ENCODE measurements at places on chromosomes 7 and 10.

DNA sequence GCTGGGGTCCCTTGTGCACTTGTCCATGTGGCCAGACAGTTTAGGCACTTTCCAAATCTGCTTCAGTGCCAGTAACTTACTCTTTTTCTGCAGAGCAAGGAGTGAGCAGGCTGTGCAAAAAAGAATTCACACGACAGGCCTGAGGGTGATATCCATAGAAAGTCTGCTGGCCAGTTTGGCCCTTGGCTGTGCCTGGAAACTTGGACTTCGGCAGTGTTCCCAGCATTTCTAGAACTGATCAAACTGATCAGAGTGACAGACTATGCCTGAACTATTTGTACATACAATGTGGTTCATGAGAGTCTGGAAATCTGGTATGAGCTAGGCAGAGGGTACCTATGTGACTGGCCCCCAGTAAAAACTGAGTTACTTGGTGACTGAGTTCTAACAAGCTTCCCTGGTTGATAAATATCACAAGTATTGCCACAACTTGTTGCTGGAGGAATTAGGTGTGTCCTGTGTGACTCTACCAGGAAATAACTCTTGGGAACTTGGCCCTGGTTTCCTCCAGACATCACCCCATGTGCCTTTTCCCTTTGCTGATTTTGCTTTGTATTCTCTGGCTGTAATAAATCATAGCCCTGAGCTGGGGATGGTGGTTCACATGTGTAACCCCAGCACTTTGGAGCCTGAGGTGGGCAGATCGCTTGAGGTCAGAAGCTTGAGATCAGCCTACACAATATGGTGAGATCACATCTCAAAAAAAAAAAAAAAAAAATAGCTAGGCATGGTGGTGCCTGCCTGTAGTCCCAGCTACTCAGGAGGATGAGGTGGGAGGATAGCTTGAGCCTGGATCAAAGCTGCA, 3.3 kb upstream of the DENND10 start:
- DNase-seq = no peak

DNA sequence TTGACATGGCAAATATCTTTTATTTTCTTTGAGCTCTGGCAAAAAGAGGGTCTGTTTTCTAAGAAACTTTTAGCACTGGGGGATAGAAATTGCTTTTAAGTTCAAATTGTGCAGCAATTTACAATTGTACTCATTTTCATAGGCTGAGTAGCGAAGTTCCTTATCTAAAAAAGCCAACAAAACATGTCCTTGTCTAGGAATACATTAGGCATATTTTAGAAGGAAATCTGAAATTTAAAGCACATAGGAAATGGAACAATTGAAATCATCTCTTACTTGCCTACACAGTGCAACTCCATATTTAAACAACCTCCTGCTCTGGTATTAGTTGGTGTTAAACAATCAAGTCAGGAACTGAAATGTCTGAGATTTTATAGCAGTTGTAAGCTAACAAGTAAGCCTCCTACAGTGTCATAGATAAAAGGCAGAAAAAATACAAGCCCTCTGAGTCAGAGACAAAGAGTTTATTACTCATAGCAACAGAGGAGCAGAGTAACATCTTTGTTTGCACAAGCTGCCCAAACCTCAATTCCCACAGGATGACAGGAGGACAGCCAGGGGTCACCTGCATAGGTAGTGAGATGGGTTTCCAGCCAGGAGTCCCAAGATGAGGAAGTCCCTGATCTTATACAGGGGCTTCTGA, 280.2 kb upstream of the HGF start:
- no peak for DNase-seq

DNA sequence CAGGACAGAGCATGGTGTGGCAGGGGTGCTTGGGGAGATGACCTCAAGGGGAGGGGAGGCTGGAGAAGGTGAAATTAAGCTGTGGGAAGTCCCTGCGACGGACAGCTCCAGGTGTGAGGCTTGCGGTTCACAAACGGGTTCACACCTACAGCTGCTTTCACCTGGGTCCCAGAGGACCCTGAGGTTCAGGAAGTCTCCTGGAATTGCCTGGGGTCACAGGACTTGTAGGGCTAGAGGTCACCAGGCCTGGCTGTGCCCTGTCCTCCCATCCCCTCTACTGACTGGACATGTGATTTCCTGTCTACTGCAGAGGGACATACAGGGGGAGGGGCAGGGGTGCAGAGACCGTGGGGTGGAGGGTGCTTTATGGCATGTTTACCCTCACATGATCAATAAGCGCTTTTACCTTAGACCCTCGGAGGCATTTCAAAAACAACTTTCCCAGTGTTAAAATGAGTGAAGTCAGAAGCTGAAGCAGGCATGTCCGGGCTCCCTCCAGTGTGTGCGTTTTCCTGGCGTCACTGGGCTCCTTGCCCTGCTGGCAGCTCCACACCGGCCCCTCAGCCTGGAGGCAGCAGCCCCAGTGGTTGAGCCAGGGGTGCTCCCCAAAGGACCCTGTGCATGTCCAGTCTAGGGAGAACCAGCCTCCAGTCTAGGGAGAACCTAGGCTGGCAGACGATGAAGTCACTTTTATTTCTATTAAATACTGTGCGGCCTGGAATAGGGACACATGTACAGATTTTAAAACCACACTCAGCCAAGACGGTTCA, 66.6 kb upstream of the IGFBP3 start:
- DNase-seq = no peak

- no peak for DNase-seq
Observed at GRCh38 chr7:36606153-36606975, 117.9 kb downstream of the AOAH start.

DNA sequence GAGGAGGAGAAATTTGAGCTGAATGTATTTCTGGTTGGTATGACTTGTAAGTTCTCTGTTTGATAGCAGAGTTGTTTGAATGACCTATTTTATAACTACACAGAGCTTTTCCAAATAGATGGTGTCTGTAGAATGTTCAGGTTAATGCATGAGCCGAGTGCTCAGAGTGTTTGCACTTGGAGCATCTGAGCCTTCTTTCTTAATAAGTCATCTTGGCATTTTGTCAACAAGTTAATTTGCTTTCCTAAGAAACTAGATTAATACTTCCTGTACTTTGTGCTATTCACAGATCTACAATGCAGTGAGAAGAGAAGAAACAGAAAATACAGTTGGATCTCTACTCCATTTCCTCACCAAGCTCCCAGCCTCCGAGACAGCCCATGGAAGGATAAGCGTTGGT, 138.2 kb downstream of the PLCE1 start:
- no peak for DNase-seq

DNA sequence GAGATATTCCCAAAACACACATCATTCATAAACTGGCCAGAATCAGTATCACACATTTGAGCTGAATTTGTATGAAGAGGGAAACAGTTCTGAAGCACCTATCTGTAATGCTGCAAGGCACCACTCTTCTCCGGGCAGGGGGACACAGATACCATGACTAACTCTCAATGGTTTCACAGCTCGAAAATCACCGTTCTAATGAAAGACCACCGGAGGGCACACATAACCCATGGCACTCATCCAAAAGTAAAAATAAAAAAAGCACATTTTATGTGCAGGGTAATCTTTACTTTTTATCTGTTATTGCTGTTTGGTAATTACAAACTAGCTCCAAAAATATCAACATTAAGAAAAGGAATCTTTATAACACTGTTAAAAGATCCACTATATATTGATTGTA, 137.5 kb downstream of the PARD3 start:
- DNase-seq = no peak

- no peak for DNase-seq
Observed at GRCh38 chr7:50727072-50727471, 55.6 kb downstream of the GRB10 start.

DNA sequence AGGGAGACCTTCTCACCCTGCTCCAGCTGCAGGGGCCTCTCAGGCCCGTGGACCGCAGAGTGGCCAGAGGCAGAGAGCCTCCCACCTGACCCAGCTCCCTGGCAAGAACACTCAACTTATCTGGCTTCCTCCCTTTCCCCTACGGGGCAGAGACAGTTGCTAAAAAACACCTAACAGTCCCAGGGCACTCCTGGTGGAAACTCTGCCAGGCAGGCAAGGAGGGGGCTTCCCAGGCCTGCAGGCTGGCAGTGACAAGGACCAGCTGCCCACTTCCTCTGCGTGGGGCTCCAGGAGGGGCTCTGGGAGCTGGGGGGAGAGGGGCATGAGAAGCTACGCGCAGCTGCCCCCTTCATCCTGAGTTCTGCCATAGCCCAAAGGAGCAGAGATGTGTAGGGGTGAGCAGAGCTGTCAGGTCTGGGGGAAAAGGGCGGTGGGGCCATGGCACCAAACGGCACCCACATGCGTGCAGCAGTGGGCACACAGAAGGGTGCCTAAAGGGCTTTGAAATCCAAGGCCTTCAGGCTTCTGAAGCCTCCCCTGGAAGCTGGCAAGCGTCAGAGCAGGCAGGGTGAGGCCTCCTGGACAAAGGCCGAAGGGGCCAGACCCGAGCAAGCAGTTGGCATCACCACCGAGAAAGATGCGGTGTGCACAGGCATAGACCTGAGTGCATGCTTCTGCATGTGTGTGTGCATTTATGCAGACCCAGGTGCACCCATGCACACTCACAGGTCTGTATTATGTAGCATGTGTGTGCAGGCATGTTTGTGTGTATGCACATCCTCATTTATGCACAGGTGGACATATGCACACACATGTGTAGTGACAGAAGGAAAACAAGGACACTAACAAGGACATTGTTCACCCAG, 14.4 kb downstream of the SPOCK2 start:
- no peak for DNase-seq

- DNase-seq = no peak
Observed at GRCh38 chr10:30873411-30873810, 158.3 kb downstream of the ZNF438 start.

GRCh38 chr7:85525676-85526075, 338.8 kb upstream of the SEMA3D start:
- no peak for DNase-seq

GRCh38 chr10:47182934-47183703, 116.9 kb upstream of the GDF10 start:
- DNase-seq = no peak

GRCh38 chr10:12961416-12962205, 39.9 kb downstream of the CCDC3 start:
- DNase-seq = no peak

DNA sequence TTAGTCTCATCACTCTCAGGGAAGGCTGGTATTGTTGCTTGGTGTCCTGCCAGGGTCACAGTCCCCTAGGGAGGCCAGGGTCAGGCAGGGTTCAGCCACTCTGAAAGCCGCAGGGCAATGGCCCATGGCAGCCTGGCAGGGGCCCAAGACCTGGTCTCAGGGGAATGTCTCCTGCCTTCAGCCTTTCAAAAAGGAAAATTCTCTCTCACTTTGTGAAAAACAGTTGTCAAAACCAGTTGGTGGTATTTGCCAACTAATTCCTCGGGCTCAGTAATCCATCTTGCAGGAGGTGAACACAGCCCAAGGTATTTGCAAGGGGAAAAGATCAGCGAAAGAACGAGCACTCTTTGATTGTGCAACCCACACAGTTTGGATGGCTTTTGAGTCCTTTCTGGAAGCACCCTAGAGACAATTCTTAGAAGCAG, 101.5 kb downstream of the JCAD start:
- no peak for DNase-seq

- DNase-seq = no peak
Observed at GRCh38 chr10:3342771-3343170, 170.2 kb upstream of the PITRM1 start.

DNA sequence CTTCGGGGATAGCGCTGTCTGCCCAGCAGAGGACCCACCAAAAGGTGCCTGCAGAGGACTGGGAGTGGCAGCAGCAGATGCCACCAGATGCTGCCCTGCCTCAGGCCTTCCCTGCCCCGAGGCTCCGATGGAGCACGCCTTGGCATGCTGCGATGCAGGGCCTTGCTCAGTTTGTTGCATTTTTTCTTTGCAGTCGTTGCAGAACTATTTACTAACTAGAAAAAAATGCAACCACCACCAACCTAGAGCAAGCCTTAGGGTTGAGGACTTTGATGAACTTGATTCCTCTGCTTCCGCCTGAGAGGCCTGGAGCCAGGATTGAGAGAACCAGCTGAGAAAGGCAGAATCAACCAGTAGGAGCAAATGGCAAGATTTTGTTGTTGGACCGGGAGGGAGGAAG, 585.6 kb upstream of the MKI67 start:
- no peak for DNase-seq

DNA sequence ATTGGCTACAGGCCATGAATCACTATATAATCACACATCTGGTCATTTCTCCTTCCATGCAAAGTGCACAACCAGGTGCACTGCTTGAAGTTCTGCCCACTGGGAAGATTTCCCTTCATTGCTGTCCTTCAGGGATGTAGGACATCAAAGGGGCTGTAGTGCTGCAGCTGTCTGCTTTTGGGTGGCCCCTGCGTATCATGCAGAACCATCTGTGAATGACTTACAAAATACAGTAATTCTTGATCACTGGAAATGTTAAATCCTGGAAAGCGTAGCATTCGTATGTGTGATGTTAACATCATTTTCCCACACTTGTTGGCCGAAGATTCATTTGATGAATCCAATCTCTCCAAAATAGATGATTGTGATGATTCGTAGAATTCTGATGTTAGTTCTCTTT, 22.4 kb downstream of the AKR1C3 start:
- no peak for DNase-seq

DNA sequence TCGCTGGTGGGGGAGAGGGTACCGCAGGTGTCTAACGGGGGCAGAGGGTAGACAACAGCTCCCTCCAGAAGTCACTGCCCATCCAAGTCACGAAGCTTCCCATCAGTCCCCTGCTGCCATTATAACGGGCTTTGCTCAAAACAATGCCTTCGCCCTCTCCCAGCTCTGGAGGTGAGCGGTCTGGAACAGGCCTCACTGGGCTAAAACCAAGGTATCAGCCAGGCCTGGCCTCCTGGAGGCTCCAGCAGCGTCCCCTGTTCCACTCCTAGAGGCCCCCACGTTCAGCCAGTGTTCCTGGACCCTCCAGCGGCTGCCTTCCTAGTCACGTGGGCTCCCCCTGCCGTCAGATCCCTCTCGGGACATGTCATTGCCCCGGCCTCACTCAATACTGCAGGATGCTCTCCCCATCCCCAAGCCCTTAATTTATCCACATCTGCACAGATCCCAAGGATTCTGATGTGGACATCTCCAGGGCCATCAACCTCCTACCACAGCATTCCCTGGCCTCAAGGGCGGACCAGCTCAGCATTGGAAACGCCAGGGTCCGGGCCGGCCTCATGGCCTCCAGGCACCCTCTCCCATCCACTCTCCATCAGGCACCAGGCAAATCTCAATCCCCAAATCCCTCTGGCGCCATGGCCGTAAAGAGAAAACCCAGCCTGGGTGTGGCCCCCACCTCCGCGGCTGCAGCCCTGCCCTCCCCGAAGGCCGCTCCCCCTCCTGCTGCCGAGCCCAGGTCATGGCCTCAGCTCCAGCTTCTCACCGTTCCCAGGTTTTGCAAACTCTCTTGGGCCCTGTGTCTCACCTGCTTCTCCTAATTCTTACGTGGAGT, 104.1 kb upstream of the FAM20C start:
- no peak for DNase-seq

GRCh38 chr10:98425511-98426352, 10.8 kb upstream of the PYROXD2 start:
- DNase-seq = peak; percentile 18

GRCh38 chr7:64934478-64934877, 31.4 kb downstream of the ZNF273 start:
- no peak for DNase-seq

GRCh38 chr7:110790992-110791391, 299.9 kb upstream of the LRRN3 start:
- no peak for DNase-seq

GRCh38 chr10:93680412-93681047, 21.9 kb downstream of the FRA10AC1 start:
- DNase-seq = no peak

- DNase-seq = no peak
Observed at GRCh38 chr7:147578196-147578595, 1012.4 kb upstream of the C7orf33 start.
